Vagina (tissue), 2 donors: ENCODE measurements at places on chromosomes 6 and 20. TPM values are rescaled to one million over a fixed set of nuclear protein-coding genes. Genes with fewer than 3 reads are reported as not detected.

GRCh38 chr6:35170166-35170565, 29.0 kb upstream of the TCP11 start:
- DNase-seq = no peak

DNA sequence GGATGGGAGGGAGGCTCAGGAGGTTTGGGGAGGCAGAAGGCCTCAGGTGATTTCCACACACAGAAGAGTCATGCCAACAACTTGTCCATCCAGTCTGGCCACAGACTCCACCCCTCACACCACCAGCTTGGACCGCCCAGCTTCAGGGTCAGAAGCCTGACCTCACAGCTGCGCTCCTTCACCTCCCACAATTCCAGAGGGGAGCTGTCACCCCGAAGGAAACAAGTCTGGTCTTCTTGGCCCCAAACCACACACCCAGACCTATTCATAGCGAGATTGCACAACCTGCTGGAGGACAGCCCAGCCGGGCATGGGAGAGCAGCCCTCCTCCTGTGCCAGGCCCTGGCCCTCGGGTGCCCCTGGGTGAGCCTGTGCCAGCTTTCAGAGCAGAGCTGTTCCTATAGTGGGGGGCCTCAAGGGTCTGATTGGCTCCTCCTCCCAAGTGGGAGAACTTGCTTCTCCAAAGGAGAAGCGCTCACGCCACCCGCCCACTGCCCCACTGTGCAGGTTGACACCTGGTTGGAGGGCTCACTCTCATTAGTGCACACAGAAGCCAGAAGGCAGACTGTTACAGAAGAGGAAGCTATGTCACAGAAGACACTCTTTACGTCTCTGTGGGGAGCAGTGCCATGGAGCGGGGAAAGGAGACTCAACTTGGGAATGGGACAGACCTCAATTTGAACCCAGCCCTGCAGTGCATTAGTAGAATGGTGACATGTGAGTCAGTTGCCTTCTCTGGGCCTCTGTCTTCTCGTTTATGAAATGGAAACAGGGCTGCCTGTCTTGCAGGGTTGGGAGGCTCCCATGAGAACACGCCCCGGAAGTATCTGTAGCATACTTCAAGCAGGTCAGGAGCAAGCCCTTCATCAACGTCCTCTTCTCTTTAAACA, 128.8 kb downstream of the FOXO3 start:
- no peak for DNase-seq

DNA sequence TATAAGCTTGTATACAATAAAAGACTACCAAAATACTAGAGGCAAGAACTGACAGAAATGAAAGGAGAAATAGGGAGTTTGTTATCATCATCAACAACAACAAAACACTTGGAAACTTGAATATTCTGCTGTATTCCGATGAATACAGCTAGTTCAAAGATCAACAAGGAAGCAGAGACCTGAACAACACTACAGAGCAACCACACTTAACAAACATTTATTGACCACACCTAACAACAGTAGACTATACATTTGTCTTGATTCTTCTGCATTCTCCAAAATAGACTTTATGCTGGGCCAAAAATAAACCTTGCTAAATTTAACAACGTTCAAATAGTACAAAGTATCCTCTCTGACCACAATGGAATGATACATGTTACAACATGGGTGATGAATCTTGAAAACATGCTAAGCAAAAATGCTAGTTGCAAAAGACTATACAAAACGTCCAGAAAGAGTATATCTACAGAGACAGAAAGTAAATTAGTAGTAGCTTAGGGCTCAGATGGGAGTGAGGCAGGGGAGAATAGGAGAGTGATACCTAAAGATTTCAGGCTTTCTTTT, 39.1 kb upstream of the PAK5 start:
- DNase-seq = no peak

DNA sequence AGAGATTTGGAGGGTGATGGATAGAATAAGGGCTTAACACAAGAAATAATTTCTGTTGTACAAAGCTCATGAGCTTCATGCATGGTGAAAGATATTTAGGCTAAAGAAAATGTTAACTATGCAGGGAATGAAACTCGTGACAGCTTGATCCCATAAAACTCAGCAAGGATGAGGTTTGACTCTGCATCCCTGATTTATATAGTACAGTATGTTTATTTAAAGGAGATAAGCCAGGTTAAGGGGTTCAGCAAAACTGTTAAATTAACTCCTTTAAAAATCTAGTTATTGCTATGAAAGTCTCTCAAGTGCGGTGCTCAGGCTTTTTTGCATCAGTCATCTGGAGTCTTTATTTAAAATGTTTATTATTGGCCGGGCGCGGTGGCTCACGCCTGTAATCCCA, 326.4 kb downstream of the LAMA2 start:
- DNase-seq = no peak

DNA sequence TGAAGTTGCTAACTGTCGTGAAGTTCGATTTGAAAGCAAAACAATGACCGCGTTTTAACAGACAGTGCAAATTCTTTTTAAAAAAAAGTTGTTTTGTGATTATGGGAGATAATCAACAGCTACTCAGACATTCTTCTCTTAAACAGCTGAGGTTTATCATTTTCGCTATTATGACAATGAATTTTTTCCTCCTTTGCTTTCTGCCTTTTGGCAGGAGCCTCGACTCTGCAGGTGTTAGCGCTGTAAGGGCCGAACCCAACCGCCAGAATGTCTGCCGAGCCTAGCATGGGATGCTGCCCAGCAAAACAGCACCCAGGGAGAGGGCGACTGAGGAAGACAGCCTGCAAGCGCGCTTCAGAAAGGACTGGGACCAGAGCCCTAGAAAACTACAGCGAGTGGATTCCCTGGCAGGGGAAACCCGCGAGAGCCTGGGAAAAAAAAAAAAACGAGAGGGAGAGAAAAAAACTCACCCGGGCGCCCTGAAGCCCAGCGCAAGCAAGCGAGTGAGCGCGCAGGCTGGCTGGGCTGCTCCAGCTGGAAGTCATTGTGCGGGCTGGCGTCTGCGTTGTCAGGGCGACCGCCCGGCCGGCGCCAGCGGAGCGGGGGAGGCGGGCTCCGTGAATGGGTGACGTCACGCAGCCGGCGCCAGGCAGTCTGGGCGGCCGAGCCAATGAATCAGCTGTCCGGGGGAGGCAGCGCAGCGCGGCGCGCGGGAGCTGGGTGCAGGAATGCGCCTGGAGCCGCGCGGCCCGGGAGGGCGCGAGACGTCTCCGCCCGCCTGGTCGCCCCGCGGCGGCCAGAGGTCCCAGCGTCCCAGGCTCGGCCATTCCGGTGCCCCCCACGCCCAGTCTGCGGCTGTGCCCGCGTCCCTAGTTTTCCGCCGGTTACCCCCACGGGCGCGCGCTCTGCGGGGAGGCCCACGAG, 32.7 kb upstream of the ID4 start:
- DNase-seq = no peak

RPS21 gene
- 1,935 TPM for total RNA-seq
